ENCODE measurements at places on chromosomes 3 and 15. TPM values are rescaled to one million over a fixed set of nuclear protein-coding genes. Genes with fewer than 3 reads are reported as not detected.

The THUMPD3 gene
- 63.0 TPM for total RNA-seq

The EXD1 gene
- total RNA-seq: 0.37 TPM

The LRRIQ4 gene
- not detected for total RNA-seq

The NAALADL2 gene
- total RNA-seq: 4.2 TPM

The MEX3B gene
- total RNA-seq: 4.6 TPM

The C3orf20 gene
- not detected for total RNA-seq

The CCDC39 gene
- not detected for total RNA-seq

The MNS1 gene
- total RNA-seq: 1.5 TPM

The RGMA gene
- total RNA-seq: 0.51 TPM

The ARMC8 gene
- 29.8 TPM for total RNA-seq

The FAM131A gene
- total RNA-seq: 12.9 TPM

The PIERCE2 gene
- 3.5 TPM for total RNA-seq

The RBP2 gene
- not detected for total RNA-seq

The DPPA4 gene
- not detected for total RNA-seq

The ESYT3 gene
- total RNA-seq: 0.44 TPM

The ROBO2 gene
- total RNA-seq: not detected

The TMEM43 gene
- total RNA-seq: 120 TPM

The PPP2R3A gene
- total RNA-seq: 7.1 TPM

The ADAMTSL3 gene
- total RNA-seq: 1.2 TPM

The CYP1A2 gene
- not detected for total RNA-seq

The GPR156 gene
- 1.0 TPM for total RNA-seq

The PLA2G4E gene
- 0.12 TPM for total RNA-seq

The ANKUB1 gene
- total RNA-seq: not detected

The MAPKAPK3 gene
- total RNA-seq: 53.9 TPM

The EOMES gene
- total RNA-seq: 1.3 TPM

The RTP1 gene
- total RNA-seq: not detected

The DUOX1 gene
- 16.9 TPM for total RNA-seq

The DISP2 gene
- 1.8 TPM for total RNA-seq

Measured in MCF 10A (cell line).